AML-193 (cell line): ENCODE measurements at places on chromosomes 3 and 15.
A peak's percentile ranks its signal among the peaks of the same experiment; 100 is the strongest.

DNA sequence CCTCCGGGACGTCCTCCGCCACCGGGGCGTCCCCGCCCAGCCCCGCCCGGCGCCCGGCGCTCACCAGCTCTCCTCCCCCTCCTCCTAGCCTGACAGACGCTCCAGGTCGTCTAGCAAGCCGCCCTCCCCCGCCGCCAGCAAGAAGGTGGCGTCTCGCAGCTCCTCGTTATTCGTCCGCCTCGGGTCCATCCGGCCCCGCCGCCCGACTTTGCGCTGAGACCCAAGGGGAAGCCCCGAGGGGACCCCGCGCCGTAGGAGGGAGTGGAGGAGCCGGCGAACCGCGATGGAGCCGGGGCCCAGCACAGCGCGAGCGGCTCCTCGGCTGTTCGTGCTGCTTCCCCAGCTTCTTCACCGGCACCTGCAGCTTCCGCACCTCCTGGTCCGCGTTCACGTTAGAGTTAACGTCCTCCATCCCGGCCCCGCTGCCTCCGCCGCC is 26.3 kb upstream of the MTHFS start:
- DNase-seq: peak; percentile 32

GRCh38 chr3:42714171-42714852 is 11.7 kb upstream of the HHATL start:
- no peak for DNase-seq

DNA sequence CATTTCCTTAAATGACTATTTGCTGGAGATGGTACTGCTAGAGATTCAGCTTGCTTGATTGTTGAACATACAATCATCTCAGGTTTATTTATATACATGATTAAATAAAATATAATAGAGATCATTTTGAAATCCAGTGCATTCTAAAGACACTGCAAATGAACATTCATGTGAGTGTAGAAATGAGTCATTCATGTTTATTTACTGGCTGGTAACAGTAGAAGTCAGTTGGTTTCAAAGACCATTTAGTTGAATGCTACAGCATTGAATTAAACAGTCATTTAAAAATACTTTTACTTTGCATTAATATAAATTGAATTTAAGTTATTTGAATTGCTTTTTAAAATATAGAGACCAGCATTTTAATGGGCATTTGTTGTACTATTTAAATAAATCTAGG is 551.9 kb upstream of the GOLIM4 start:
- no peak for DNase-seq

GRCh38 chr3:9019259-9019961 is 56.1 kb upstream of the RAD18 start:
- DNase-seq: no peak

DNA sequence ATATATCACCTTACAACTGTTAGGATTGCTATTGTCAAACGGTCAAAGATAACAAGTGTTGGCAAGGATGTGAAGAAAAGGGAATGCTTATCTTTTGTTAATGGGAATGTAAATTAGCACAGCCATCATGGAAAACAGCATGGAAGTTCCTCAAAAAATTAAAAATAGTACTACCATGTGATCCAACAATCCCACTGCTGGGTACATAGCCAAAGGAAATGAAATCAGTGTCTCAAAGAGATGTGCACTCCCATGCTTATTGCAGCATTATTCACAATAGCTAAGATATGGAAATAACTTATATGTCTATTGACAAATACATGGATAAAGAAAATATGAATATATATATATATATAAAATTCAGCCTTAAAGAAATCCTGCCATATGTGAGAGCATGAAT is 274.6 kb downstream of the EDEM1 start:
- DNase-seq: no peak

- no peak for DNase-seq
Measured at GRCh38 chr3:120289636-120290035, 4.6 kb upstream of the GPR156 start.

GRCh38 chr3:177764933-177765332 is 567.7 kb upstream of the TBL1XR1 start:
- DNase-seq: no peak

DNA sequence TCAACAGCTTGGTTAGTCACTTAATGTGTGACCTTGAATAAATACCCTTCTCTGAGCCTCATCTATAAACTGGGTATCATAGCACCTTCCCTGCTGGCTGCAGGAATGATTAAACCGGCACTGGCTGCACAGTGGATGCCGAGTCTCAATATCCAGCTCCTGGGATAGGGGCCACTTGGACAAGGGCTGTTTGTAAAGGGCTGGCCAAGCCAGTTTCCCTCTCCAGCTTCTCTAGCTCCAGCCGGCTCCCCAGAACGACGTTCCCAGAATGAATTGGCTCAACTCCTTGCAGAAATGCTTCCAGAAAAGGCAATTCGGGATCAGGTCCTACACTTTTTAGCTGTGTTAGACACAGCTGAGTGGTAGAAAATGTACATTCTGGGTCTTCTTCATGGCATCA is 58.8 kb downstream of the LSM3 start:
- no peak for DNase-seq
